ENCODE measurements at places on chromosomes 1 and 21.

DNA sequence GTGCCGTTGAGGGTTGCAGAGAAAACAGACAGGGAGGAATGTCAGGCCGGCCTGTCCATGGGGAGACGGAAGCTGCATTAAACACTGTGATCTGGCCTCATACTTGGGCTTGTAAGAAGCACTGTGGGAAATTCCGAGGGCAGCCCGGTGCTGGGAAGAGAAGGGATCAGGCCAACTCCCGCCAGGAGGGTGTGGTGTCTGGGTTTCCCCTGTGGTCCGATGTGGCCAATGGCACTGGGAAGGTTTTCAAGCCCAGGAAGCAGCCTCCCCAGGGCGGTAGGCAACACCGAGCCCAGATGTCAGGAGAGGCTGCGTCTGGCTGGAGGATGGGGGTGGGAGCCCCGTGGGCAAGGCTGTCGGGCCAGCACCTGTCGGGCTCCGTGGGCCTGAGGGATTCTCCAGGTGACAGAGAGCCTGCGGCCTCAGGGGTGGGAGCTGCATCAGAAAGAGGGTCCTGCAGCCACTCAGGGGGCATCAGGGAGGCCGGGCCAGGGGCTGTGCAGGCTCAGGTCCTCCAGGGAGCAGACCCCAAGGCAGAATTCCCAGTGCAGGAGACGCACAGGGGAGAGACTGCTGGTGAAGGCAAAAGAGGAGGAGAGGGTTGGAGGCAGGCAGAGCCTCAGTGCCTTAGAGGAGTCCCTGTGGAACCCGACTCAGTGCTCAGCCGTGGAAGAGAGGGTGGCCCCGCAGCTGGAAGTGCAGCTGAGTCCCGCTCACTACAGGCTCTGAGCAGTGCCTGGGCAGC lies 8.4 kb downstream of the UBASH3A start:
- DNase-seq: no peak

- peak; percentile 97 for DNase-seq
These were observed 382 bp upstream of the RASAL2 start for GRCh38 chr1:178093494-178093950.

GRCh38 chr1:53992085-53992874 lies 25.7 kb downstream of the LDLRAD1 start:
- DNase-seq: no peak

DNA sequence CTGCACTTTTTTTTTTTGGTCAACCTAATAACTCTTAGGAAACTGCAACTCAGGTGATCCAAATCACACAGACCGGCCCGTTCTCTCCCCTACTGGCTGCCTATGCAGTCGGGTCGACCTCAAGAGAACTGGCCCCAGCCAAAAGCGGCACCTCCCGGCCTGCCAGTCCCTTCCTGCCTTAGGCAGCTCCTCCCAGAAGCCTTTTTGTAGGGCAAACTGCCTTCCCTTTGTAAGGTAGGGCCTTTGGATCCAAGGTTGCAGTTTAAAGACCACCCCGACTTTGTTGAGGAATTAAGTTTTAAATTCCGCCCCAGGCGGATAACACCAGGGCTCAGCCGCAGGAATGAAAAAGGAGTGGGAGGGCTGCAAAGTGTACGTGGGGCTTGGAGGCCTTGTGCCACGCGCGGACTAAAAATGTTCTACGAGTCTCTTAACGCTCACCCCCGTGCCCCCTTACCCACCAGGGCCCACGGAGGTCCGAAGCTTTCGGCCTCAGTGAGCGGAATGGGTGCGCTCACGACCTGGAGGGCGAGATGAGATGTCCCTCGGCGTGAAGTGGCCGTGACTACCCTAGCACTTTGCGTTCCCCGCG lies 642 bp upstream of the ST3GAL3 start:
- DNase-seq: no peak

- no peak for DNase-seq
These were observed 14.0 kb downstream of the ZNF496 start for GRCh38 chr1:247317702-247318101.

DNA sequence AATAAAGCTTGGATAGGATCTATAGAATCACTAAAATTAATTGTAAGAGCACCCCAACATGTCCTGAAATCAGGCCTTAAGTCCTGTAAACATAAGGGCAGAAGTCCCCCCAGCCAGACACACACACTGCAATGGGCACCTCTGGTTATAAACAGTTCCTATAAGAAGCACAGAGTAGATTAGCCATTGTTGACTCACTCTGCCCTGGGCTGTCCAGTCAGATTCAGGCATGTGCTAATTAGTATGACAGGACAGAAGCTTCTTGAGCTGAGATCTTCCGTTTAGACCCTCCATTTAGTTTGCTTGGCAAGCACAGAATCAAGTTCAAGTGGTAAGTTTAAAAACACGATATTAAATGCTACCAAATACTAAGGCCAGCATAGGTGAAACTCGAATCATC lies 11.8 kb upstream of the DENND1B start:
- DNase-seq: no peak

Data from Kasumi-1 (cell line).